A172 (cell line): ENCODE measurements at places on chromosomes 5 and 9. TPM values are rescaled to one million over a fixed set of nuclear protein-coding genes. Genes with fewer than 3 reads are reported as not detected.

DNA sequence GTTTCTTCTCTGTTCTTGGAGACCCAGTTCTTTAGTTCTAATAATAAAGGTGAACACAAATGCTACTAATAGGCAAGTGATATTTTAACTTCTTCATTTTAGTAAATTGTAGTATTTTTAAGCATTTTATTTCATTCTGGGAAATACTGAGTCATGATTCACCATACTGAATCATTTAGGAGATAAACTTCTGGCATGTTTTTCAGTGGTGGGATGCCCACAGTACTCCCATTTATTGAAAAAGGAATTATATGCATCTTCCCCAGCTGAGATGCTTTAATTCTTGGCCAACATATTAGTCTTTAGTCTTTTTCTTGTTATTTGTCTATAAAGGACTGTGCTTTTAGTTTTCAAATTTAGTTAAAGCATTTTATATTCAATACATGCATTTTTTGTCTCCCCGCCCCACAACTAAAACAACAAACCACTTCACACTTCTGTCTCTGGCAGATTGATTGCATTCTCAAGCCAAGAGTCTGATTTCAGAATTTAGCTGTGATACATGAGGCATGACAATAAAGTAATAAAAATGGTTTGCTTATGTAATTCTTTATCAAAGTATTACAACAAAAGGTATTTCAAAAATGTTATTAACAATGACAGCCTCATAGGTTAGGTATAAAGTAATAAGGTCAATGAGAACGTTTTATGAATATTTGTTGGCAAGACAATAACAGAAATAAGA lies 125.2 kb upstream of the CDH18 start:
- DNase-seq, result peak; percentile 11

DNA sequence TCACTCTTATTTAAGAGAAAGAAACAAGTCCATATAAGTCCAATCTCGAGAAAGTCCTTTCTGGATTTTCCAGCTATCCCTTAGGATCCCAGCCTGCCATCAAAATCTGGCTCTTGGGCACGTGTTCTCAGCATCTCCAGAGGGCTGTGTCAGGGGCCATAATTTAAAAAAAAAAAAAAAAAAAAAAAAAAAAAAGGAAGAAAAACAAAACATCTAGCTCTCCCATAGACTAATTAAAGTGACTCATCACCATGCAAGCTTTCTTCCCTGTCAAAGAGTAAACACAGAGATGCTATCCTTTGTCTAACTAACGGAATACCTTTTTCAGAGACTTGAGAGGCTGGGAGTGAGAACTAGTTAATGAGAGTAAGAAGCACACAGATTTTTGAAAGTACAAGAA lies 44.9 kb upstream of the MYO10 start:
- peak; percentile 86 for DNase-seq

DNA sequence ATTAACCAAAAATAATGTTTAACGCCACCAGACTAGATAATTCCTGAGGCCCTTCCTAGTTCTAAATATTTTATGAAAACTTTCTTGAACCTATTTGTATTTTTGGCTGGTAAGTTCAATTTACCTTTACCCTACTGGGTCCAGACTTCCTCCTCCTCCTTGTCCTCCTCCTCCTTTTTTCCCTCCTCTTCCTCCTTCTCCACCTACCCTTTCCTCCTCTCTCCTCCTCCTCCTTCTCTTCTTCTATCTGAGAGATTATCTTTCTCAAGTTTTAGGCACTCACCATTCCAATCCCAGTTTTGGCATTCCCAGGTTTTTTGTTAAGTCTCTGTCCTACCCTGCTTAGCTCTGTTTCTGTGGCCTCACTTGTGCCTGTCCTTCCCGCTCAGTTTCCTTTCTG lies 24.7 kb upstream of the RAPGEF1 start:
- DNase-seq, result no peak

Gene NIM1K
- not detected in 2 replicates for total RNA-seq
